Midbrain (tissue), 1 donor: ENCODE measurements at places on chromosomes 3 and 15.

GRCh38 chr3:38327335-38328009, 19.1 kb upstream of the XYLB start:
- no peak for DNase-seq

DNA sequence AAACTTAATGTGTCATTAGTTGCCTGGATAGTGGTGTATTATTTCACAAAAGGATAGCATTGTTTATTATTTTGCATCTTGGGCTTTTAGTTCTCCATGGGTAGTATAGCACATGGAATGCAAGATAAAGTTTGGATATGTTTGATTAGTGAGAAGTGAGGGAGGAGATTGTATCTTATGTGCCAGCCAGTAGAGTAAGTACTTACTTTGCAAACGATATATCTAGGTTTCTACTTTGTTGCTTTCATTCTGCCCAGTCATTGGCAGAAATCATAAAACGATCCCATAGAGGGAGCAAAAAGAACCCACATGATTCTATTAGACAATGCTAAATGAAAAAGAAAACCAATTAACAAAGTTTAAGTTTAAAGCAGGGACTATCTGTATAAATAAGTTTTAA, 105.3 kb downstream of the RARB start:
- no peak for DNase-seq

DNA sequence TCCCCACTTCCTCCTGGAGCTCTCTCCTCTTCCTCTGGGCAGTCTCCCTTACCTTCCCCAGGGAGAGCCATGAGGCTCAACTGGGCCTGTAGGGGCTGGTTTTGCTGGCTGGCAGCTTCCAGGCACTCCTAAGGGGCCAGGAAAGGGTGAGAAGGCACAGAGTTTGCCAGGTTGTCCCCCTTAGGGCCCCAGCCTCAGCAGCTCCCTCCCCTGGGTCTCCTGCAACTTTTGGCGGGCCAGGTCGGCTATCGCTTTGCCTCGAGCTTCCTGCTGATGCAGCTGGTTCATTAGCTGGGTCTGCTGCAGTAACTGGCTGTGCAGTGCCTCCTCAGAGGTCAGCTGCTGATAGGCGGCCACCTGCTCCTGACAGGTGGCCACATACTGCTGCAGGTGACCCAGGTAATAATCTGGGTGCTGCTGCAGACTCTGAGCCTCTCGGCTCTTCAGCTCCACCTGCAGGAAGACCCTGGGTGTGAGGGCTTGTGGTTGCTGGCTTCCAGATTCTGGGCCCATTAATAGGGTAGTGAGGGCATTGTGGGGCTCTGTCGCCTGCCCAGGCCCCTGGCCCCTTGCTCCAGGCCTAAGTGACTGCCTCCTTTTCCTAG, 29.7 kb upstream of the OR4F6 start:
- DNase-seq, result no peak

GRCh38 chr15:101528917-101529299, 39.4 kb upstream of the PCSK6 start:
- no peak for DNase-seq
